Islet precursor cell (in vitro differentiated cells): ENCODE measurements at places on chromosomes 11 and 22.
A peak's percentile ranks its signal among the peaks of the same experiment; 100 is the strongest.

GRCh38 chr11:79668575-79668974, 227.7 kb upstream of the TENM4 start:
- no peak for DNase-seq

DNA sequence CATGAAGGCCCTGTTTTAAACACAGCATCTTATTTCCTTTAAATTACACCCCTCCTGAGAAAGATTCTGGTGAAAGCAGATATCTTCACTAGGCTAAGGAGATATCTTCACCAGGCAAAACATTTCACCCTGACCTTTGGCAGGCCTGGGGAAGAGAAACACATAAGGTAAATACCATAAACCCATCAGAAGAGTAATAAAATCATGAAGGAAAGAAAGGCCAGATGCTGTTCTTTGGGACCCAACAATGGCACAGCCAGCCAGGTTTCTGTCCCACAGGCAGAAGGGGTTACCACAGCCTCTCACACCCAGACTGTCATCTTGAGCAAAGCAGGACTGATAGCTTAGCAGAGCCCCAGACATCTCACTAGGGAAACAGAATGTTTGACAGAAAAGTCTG, 125.4 kb downstream of the CCDC34 start:
- no peak for DNase-seq

DNA sequence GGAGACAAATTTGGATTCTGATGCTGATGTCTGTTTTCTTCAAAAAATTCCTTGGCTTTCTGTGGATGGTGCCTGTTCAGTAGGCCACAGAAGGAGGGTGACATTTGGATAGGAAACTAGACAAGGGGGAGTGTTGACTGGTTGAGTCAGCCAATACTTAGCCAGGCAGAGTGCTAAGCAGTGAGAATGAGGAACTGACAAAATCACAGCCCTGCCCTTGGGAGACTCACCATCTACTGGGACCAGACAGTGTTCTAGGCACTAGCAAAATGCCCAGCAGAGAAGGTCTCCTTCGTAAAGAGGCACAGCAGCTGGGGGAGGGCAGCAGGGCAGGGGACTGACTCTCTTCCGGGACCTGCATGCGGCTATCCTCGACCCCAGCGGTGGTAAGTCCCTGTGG, 190.2 kb downstream of the DSCAML1 start:
- DNase-seq: no peak

DNA sequence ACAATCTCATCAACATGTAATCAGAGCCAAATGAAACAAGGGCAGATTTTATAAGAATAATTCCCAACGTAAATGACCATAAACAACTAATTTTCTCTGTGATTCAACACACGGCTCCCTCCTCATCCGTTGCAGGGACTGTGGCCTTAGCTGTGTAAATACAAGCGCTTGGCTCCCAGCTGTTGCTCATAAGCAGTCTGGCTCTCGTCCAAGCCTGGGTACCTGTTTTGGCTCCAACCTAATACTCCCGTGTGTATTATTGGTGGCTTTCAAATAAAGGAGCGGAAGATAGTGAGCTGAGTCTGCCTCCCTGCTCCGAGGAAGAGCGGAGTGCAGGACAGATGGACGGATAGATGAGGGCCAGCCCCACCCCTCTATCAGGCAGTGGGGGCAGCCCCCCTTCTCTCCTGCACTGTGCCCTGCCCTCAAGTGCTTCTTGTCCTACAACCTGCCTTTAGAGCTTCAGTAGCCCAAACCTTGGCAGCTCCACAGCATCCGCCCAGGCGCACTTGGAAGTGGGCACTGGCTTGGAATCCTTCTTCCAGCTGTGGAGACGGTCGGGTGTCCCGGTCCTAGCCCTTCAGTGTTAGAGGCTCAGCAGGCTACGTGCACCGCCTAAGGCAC, 670.9 kb downstream of the BRD1 start:
- no peak for DNase-seq

DNA sequence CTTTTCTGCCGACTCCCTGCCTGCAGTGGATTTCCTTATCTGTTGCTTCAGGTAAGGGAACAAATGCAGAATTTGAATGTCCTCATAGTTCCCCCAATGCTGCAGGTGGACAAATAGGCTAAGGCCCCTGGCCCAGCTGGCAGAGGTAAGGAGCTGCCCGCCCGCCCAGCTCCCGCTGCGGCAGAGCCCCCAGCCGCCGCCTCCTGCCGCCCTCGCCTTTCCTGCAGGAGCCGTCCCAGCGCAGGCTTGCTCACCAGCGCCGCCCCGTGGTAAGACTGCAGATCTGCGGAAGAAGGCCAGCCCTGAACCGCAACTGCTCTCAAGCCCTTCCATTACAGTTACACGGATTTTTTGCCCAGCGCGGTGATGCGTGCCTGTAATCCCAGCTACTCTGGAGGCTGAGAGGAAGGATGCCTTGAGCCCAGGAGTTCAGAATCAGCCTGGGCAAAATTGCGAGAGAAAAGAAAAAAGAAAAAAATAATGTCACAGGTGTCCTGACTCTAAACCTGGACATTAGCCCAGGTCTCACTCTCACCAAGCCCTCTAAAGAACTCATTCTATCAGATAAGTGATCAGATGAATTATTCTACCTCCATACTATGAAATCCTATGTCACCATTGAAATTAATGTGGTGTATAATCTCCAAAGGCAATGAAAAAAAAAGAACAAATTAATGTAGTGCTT, 51.2 kb upstream of the EMID1 start:
- DNase-seq: peak; percentile 90

GRCh38 chr11:7851391-7851790, 54.6 kb upstream of the OR5P2 start:
- DNase-seq: no peak

- DNase-seq: no peak
Measured at GRCh38 chr11:102064316-102064715, 17.1 kb downstream of the CFAP300 start.

DNA sequence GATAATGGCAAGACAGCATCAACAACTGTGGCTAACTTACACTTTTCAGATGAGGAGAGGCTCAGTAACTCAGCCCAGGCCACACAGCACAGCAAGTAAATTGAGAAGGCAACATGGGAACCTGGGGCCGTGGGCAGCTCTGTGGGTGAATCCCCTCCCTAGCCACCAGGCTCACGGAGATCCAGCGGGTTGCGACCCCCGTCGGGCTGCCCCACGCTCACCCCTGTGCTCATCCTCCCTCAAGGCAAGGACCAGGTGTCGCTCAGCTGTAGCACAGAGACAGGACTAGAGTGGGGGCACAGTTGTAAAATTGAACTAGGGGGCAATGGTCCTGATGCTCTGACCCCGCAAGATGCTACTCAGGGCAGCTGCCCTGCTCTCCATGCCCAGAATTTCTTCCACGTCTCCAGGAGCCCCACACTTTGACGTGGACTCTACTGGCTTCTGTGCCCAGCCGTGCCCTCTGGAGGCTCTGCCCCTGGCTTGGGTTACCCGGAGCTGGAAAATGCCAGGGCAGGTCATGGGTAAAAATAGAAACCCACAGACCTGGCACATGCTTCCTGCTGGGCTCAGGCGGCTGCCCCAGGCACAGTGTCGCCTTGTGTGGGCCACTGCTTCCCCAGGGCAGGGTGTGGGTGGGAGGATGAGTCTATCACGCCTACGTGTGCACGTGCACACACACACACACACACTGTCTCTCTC, 9.0 kb downstream of the TUBA8 start:
- no peak for DNase-seq

DNA sequence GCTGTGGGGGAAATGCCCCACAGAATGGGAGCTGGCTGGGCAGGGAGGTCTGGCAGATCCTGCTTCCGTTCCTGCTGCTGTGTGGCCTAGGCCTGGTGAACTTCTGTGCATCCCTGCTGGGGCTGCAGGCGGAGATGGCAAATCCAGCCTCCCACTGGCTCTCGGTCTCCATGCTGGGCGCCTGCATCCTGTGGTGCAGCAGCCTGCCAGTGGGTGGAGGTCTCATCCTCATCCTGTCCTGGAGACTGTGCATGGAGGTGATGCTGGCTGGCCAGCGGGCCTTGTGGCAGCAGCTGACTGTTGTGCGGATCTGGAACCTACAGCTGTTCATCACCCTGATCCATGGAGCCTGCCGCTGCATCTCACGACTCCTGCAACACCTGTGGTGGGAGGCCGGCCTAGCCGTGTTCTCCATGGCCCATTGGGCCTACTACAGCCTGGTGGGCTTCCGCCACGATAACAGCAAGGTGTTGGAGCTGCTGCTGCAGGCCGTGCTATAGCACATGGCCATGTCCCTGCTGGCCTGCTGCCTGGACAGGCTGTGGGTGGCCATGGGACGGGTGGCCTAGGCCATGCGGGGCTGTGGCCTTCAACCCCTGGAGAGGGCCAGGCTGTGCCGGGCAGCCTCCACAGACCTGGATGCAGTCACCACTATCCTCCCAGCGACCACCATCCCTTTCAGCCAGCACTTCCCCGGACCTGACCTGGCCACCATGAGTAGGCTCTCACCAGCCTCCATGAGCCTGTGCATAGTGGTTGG, 8.8 kb upstream of the RPL3 start:
- peak; percentile 60 for DNase-seq

DNA sequence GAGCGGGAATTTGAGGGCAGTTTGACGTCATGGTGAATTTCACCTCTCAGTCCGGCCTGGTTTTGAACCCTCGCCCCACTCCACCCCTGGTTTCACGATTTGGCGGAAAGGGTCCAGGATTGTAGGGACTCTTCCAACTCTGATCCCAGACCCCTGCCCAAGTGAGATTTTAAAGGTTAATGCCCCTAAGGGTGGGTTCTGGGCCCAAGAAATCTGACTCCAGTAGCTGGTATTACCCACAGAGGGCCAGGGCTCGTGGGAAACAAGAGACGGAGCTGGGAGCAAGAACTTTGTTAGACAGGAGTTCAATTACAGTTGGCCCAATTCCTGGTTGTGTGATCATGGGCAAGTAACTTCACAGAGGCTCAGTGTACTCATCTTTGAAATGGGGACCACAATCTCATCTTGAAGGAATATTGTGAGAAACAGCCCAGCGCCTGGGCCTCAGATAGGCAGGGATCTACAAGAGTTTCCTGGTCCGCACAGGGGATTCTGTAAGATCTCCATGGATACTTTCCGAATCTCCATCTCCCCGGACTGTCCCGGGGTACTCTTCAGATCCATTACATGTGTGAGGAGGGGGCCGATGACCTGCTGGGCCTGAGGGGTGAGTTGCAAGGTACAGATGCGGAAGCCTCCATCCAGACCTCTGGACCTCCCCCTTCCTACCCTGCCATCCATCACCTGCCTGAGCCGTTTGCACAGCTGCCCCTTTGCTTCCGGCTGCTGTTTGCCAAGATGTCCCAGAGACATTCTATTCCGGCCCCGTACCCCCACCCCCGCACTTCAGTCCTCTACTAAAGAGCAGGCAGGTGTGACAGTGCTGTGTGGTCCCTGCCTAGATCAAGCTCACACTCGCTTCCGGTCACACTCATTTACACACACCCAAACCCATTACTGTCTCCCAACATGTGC, 687 bp upstream of the CALCA start:
- DNase-seq: peak; percentile 51

- no peak for DNase-seq
Measured at GRCh38 chr11:127806501-127806900, 780.9 kb downstream of the ETS1 start.

GRCh38 chr11:69385832-69386427, 92.0 kb downstream of the MYEOV start:
- peak; percentile 38 for DNase-seq

DNA sequence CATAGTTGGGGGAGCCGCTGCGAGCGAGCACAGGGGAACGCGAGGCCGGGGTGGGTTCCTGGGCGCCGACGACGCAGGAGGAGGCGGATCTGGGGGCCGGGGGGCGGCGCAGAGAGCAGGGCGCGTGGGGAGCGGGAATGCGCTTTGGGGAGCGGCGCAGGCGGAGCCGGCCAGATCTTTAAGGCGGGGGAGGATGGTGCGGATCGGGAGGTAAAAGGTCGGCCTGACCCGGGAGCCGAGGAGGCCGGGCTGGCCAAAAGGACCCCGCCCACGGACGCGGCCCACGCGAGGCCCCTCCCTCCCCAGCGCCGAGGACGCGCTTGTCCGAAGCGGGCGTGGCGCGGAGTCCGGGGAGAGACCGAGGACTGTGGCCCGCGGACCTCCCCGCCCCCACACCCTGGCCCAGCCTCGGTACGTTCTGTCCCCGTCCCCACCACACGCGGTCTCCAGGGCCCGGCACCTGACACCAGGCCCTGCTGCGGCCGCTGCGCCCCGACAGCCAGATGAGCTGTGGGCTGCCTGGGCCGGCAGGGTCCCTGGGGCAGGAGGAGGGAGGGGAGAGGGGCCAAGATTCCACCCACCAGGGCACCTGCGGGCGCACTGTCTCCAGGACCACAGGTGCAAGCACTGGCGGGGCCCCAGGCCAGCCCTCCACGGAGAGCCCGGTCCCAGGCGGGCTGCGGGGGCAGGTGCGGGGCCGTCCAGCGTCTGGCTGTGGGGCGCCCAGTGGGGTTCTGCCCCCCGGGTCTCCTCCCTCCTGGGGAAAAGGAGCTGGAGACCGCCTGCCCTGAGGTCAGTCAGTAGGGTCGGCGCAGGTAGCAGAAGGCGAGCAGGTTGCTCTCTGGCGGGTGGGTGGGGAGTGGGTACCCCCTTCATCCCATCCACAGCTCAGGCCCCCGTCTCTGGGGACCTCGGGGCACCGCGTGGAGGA, 10.9 kb downstream of the PIM3 start:
- DNase-seq: peak; percentile 61
